Right cardiac atrium (tissue), 5 donors: ENCODE measurements at places on chromosomes 7 and 10. TPM values are rescaled to one million over a fixed set of nuclear protein-coding genes. Genes with fewer than 3 reads are reported as not detected.

RPEL1 gene
- polyA plus RNA-seq: not detected

DNA sequence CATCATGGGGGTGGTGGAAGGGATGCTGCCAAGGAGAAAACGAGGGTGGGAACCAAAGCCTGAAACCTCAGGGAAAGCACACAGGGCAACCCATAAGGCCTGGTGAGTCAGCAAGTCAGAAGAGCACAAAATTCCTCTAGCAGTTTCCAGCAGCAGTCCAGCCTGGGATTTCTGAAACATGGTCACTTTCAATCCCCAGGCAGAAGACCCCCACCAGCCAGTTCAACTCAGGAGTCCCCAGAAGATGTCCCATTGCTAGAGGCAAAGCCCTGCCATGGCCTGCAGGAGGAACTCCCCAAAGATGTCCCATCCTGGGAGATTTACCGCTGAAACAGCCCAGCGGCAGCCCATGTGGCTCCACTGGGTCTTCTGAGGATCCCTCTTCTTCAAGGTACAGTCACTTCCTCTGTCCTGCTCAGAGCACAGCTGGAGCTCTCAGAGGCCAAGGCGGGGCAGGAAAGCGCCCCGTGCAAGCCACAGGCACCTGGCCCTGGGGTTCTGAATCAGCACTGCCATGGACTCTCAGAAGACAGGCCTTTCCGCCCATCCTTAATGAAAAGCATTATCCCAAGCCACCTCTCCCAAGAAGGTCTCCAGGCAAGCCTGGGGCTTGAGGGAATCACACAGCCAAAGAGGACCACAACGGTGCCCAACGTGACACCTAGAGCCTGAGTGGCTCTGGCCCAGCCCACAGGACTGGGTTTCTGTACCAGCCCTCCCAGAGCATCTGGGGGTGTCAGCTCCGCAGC lies 196.9 kb downstream of the GRID1 start:
- no peak for DNase-seq

ANXA8 gene
- 0.27 TPM for polyA plus RNA-seq

DNA sequence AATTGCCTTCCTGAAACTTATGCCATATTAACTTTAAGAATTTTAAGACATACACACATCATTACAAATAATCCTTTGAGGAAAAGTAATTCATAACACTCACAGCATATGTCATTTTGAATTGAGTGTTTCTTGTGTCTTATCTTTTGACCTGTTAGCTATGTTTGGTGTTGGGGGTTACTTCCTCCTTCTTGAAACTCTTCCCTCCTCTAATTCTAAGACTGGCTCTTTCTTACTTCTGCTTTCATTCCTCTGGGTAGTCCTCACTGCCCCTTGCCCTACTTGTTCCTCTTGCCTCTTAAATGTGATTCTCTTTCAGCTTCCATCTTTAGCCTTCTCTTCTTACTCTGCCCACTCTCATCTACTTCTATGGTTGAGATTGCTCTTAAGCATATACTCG lies 28.3 kb upstream of the PIP4K2A start:
- DNase-seq: no peak

- no peak for DNase-seq
Observed at GRCh38 chr10:31090894-31091607, 59.4 kb upstream of the ZNF438 start.

DNA sequence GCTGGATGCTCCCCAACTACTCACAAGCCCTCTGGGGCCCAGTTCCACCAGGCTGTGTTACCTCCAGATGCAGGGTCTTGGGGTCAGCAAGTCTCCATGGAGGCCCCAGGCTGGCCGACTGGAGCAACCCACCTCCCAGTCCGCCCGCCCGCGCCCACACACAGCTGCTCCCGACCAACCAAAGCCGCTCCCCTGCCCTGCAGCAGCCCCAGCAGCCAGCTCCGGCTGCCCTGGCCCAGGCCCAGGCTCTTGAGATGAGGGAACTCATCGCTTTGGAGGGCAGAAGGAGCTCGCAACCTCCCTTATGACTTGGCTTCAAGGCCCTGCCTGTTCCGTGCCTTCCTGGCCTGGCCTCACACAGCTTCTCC lies 47.2 kb downstream of the LRRC20 start:
- peak; percentile 86 for DNase-seq

DNA sequence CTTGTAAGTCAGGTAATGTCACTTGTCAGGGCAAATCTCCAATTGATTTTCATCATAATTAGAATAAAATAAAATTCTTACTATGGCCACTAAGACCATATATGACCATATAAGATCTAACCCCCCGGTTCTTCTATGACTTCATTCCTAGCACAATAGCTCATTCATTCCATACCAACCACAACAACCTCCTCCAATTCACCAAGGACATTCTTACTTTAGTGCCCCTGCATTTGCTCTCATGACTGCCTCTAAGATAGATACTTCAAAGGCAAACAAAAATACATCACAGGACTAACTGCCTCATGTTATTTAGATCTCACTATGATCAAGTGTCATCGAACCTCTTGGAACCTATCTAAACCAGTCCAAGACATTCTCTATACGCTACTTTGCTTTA lies 90.8 kb downstream of the SNX13 start:
- no peak for DNase-seq

PLAC9 gene
- 78.6 TPM for polyA plus RNA-seq

PKD2L1 gene
- not detected for polyA plus RNA-seq

- no peak for DNase-seq
Observed at GRCh38 chr10:104122225-104123107, 495 bp downstream of the SFR1 start.

GIMAP8 gene
- polyA plus RNA-seq: 12.2 TPM

GRCh38 chr10:11035301-11035991 lies 17.8 kb downstream of the CELF2 start:
- no peak for DNase-seq

GRCh38 chr10:35185260-35186034 lies 58.8 kb downstream of the CREM start:
- DNase-seq: no peak

SMNDC1 gene
- polyA plus RNA-seq: 10.1 TPM

WEE2 gene
- not detected for polyA plus RNA-seq

- no peak for DNase-seq
Observed at GRCh38 chr7:17342756-17343155, 44.3 kb downstream of the AHR start.

LYZL1 gene
- polyA plus RNA-seq: not detected

DNA sequence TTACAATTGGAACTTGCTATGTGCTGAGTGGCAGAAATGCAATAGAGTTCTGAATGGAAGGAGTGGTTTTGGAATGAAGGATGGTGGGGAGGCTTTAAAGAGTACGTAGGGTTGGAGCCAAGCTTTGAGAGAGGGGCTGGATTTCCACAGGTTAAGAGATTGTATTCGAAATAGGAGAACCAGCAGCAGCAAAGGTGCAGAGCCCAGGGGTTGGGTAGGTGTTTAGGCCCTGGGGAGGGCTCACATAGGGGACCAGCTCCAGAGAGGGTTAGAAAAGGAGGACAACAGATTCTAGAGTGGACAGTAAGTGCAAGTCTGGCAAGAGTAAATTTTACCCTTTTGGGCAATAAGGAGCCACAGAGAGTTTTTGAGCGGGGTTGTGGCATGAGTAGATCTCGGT lies 297.2 kb downstream of the RPS24 start:
- DNase-seq: no peak

- peak; percentile 76 for DNase-seq
Observed at GRCh38 chr7:44615149-44615611, 8.8 kb downstream of the OGDH start.

GRCh38 chr7:34452363-34452762 lies 205.7 kb upstream of the NPSR1 start:
- no peak for DNase-seq

- no peak for DNase-seq
Observed at GRCh38 chr7:83413831-83414230, 235.1 kb downstream of the SEMA3E start.

ANXA8L1 gene
- polyA plus RNA-seq: 0.16 TPM

- DNase-seq: no peak
Observed at GRCh38 chr7:74025730-74026129, 2.2 kb upstream of the ELN start.

SPRN gene
- 0.11 TPM for polyA plus RNA-seq

DNA sequence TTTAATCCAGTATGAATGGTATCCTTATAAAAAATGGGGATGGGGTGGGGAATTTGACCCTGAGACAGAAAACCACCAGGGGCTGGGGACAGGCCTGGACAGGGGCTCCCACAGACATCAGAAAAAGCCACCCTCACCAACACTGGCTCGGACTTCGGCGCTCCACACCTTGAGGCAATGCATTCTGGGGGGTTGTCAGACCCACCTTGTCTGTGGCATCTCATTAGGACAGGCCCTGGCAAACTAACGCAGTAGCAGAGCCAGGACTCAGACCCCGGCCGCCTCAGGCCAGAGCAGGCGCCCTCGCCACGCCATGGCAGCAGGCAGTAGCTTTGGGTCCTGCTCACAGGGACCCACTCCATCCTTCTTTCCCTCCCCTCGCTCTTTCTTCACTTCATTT lies 160.1 kb downstream of the CCDC3 start:
- DNase-seq: peak; percentile 31

DNA sequence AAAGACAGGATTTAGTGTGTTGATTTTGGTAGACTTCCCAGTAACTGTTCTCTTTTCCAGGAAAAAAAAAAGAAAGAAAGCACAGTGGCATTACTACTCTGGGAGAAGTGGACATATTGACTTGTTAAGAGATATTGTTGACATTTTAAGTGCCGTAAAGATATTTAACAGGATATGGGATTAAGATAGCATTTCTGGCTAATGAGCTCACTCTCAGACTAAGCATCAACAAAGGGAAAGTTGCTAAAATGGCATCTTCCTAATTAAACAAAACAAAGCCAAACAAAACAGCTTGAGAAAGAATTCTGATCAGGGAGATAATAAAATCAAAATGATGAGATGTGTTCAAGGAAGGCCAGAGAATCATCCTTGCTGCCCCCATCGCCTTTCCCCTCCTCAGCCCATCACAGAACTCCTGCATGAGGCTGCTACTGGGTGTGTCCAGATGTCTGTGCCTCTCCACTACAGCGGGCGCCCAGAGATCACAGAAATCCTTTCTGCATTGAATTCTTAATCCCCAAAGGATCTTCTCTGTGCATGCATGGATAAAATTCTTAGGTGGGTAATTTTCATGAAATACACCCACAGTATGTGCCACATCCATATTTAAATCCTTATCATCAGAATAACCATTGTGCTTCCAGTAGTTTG lies 270.5 kb downstream of the POU6F2 start:
- no peak for DNase-seq

- no peak for DNase-seq
Observed at GRCh38 chr7:17126413-17127268, 171.8 kb upstream of the AHR start.
